ENCODE measurements at places on chromosomes 2 and 18.
A peak's percentile ranks its signal among the peaks of the same experiment; 100 is the strongest.

GRCh38 chr2:105090091-105090490 is 52.2 kb downstream of the MRPS9 start:
- no peak for DNase-seq

DNA sequence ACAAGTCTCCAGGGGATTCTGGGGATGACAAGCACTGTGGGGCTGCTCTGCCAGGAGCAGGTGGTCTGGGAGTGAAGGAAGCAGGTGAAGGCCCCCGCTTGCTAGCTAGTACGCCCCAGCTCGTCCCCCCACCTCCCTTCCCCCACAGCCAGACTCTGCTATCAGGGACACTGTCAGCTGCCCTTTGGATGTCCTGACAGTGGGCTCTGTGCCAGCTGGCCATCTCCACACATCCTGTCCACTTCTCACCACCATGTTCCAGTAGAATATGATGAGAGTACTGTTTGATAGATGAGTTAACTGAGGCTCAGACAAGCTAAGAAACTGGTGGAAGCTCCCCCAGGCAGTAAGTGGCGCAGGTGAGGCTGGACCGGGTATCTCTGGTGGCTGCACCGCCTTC is 276.2 kb downstream of the CELF4 start:
- DNase-seq, result no peak

DNA sequence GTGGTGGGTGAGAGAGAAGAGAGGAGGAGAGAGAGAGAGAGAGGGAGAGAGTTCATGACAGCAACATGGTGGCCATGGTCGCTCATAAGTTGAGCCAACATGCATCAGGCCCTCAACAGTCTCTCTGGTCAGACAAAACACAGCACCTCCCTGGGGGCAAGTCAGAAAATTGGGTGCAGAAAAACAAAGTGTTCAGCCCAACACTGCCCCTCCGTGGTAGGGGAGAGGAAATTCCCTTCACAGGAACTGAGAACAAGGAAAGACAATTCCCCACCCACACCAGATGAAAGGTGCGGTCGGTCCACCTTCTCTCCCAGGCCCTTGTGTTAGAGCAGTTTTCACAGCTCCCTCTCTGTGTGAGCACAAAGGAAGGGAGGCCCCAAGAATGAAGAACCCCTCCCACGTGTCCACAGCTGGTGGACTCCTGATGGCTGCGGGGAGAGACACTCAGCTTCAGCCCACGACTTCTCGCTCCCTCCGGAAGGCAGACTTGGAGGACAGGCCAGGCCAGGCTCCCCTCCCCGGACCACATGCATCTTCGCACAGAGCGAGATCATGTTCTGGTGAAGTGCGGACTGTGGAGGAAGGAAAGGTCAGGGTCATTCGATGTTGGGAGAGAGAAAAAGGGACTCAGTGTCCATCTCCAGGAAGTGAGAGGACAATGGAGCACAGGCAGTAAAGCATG is 181.7 kb downstream of the ANAPC1 start:
- no peak for DNase-seq

GRCh38 chr2:238235856-238236255 is 4.0 kb downstream of the HES6 start:
- DNase-seq, result no peak

DNA sequence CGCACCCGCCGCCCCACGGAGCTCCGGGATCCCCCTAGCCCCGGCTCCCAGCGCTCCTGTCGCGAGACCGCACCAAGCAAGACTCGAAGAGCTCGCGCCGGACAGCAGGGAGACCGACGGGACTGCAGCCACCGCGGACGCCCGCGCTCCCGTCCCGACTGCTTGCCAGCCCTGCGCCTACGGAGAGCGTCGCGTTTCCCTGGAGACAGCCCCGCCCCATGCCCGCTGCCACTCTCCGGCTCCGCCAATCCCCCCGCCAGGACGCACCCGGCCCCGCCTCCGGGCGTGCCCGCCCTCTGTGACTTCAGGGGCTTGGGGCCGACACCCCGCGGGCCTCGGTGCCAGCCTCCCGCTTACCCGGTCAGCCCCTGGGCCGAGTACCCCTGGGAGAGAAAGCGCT is at the start of gene ANKMY1:
ANKMY1 (minus strand) TSS at position 181 of the 400 bp plus-strand sequence. CDS start 653 bp downstream, outside the sequence.
- DNase-seq, result no peak

- no peak for DNase-seq
These were observed 386.2 kb downstream of the GALR1 start for GRCh38 chr18:77635858-77636257.

DNA sequence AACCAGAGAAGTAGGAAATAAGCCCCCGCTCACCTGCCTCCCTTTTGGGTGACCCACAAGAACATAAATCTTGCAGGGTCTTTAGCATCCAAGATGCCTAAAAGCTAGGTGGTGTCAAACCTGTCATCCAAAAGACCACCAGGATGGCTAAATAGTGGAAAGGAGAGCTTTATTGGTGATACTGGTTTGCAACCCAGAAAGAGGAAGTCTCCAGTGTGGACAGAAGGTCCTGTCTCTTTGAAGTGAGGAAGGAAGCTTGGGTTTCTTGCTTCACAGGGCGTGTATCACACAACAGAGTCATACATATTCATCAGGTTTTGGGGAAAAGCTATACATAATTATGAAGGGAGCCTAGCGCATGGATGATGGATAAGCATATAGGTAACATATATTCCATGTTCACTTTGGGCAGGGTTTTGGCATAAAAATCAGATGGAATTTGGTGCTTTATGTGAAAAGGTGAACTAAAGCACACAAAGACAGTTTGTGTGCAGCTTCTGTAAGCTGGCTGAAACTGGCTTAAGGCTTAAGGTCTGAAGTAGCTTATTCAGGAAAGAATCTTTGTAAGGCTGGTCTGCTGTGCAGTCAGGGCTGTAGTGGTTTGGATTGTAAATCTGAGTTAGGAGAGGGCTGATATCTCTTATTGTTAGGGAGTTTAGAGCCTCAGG is 102.2 kb upstream of the MSH2 start:
- no peak for DNase-seq

DNA sequence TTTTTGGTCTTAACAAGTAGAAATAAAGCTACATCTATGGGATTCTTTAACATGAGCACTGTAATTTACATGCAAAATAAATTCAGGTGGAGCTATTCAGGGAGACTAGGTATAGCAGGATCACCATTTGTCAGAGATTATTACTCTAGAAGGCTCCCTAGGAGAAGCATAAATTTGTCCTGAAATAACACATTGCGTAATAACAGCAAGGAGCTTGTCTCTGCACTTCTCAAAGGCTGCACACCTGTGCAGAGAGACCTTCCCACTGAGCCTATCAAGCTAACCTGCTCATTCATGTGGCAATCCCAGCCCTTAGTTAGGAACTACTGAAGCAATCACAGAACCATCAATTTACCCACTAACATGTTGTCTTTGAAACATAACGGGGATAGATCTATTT is 437.4 kb upstream of the MC4R start:
- no peak for DNase-seq

DNA sequence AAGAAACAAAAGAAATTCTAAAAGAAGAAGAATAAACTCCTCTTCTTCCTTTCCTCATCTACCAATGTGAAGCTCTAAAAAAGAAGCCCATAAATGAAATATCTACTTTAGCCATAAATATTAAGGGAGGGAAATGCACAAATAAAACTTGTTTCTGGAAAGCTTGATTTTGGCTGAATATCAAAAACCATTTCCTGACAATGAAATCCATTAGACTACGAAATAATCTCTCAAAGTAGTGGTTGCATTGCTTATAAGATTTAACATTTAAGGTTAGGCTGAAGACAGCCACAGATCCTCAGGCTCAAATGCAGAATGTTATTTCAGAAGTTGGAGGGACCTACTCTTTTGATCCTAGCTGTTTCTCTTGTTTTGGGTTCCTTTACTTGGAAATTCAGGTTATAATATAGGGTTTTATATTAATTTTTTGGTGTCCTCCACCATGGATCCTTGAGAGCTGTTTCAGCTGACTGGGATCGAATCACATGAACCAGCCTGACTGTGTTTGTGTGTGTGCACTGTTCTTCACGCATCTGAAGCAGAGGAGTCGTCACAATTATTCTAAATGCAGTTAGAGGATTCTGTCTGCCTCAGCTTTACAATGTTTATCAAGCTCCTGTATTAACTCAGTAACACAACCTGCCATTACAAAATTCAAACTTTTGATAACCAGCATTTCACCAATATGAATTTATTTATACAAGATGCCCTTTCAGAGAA is 474.8 kb downstream of the ARHGAP15 start:
- DNase-seq, result peak; percentile 50

DNA sequence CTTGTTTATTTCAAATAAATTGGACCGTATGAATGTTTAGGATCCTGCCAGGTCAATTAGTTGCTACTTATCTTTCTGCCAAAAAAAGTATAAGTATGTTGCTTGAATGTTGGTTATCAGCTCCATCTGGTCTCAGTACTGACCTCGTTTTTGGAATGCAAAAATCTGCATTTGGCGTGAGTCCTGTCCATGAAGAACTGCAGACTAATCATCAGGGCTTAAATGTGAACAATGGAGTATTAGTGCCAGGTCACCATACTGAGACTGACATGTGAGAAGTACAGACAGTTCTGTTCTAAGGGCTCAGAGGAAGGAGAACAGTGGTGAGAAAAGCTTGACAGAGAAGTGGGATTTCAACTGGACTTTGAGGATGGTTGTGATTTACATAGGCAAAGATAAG is 393.1 kb upstream of the SLC14A2 start:
- DNase-seq, result no peak

- no peak for DNase-seq
These were observed 63.6 kb downstream of the SPOPL start for GRCh38 chr2:138565230-138565598.

GRCh38 chr2:218566296-218566695 is 1.9 kb downstream of the USP37 start:
- no peak for DNase-seq

DNA sequence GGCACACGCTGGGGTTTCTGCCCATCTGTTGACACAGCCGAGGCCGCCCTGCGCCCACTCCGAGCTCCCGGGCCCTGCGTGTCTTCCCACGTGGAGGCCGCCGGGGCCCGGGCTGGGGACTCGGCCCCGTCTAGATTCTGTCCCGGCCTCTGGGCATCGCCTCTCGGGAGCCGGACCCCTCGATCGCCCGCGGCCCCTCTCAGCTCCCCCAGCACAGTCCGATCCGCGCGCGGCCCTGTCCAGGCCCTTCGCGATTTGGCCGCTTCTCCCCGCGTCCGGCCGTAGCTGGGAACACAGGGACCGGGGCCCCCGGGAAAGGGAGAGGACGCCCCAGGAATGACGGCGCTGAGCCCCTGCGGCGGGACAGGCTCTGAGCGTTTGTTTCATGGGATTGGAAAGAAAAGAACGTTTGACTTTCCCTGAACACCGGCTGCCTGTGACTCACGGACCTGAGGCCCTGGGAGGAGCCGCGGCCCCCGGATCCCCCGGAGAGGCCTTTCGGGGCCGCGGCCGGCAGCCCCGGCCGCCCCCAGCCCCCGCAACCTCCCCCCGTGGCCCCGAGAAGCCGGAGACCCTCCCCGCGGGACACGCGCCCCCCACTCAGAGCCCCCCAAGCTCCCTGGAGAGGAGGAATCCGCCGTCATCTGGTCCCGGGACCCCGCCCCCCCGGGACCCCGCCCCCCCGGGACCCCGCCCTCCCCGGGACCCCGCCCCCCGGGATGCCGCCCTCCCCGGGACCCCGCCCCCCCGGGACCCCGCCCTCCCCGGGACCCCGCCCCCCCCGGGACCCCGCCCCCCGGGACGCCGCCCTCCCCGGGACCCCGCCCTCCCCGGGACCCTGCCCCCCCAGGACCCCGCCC is 62.7 kb upstream of the CTDP1 start:
- no peak for DNase-seq

DNA sequence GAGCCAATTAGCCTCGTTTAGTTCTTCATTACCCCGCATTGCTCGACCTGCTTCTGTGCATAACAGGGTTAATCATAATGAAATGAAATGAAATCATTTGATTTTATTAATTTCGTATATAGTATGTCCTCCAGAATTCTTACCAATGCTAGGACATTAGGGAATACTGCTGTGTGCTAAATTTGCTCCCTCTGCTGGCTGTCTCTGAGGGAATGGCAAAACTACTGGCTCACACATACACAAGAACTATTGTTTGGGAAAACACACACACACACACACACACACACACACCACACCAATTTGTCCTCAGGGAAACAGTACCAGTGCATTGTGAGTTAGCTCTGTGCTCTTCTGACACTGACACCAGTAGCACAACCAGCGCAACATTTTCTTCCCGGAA is 273.3 kb upstream of the TCF4 start:
- DNase-seq, result no peak

GRCh38 chr2:98308532-98308931 is 37.7 kb upstream of the CNGA3 start:
- peak; percentile 18 for DNase-seq

DNA sequence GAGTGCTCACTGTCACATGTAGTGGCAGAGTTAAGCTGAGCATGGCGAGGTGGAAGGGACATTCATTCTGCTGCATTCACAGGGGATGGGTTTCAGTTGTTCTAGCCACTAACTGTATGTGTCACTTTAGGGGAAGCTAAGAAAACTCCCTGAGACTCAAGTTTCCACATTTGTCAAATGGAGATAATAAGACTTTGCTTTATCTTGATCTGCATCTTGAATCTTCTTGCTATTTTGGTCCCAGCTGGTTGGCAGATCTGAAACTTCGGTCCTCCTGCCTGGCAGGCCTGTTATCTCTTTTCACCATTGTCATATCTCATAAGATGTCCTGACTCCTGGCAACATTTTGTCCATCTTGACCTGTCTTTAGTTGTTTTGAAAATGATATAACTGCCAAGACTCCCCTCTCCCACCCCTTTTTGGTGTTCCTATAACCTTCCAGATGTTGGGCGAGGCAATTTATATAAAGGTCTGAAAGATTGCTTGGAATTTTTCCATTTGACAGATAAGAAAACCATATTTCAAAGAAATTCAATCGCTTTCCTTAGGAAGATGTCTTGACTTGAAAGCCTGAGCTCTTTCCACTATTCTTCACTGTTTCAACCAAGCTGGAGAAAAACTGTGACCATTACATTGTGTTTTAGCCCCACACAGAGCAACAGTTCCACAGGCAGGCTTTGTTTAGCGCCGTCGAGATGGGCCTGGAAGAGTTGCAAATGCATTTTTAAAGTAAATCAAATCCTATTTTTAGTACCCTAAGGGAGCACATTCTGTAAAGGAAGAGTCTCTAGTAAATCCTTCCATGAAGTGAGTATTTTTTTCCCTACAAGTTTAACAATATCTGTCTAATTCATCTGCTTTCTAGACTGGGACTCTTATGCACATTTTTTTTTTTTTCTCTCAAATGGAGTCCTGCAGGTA is 33.4 kb downstream of the MYCN start:
- no peak for DNase-seq

DNA sequence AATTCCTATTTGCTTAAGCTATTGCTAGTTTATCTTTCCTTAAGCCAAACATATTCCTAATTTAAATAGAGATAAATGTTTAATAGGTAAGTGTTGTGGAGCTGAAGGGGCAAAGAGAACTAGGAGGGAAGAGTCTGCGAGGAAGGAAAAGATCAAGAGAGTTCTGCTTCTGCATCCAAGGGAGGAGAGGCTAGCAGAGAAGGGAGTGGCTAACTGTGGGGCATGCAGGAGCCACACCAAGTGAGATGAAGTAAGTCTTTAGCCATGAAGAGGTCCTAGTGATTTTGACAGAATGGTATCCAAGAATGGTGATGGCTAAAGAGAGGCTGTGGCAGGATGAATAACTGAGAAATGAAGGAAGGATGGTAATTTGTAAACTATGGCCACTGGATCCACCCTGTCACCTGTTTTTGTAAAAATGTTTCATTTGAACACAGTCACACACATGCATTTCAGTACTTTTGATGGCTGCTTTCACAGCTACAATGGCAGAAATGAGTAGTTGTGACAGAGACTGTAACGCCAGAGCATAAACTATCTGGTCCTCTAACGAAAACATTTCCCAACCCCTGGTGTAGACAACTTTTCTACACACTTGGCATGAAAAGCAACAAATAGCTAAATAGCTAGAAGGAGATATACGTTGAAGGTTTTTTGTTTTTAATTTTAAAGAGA is 15.6 kb downstream of the TPGS2 start:
- DNase-seq, result no peak

GRCh38 chr18:73980289-73980979 is 167.2 kb downstream of the FBXO15 start:
- no peak for DNase-seq
